ENCODE measurements at places on chromosomes 16 and 17. TPM values are rescaled to one million over a fixed set of nuclear protein-coding genes. Genes with fewer than 3 reads are reported as not detected.

The TPSAB1 gene
- 2.8 TPM for total RNA-seq

- DNase-seq, result no peak
These were observed 1.7 kb upstream of the KPNA2 start for GRCh38 chr17:68033636-68034451.

- no peak for DNase-seq
These were observed 2.0 kb downstream of the PRSS33 start for GRCh38 chr16:2785101-2785991.

The CD300A gene
- total RNA-seq, result 0.42 TPM

GRCh38 chr16:73544826-73545225 lies 496.9 kb upstream of the ZFHX3 start:
- no peak for DNase-seq

The SSTR5 gene
- total RNA-seq, result 4.7 TPM

- DNase-seq, result no peak
These were observed 313.0 kb upstream of the GOT2 start for GRCh38 chr16:59047114-59047513.

- DNase-seq, result no peak
These were observed 6.2 kb downstream of the WNT9B start for GRCh38 chr17:46857600-46857999.

The FTSJ3 gene
- 21.8 TPM for total RNA-seq

DNA sequence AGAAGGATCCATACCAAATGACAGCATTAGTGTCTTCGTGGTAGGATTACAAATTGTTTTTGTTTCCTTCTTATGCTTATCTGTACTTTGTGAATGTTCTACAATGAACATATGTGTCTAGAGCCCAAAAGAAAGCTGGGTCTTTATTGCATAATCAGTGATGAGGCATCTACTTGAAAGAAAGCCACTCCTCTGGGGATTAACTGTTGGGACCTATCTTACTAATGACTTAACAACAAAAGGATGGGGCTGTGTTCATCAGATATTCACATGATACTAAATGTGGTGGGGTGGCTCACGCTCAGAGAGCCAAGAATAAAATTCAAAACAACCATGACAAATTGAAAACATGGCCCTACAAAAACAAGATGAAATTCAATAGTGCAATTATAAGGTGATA lies 160.2 kb downstream of the RGS9 start:
- no peak for DNase-seq

GRCh38 chr16:83914091-83914710 lies 15.3 kb downstream of the MLYCD start:
- no peak for DNase-seq

DNA sequence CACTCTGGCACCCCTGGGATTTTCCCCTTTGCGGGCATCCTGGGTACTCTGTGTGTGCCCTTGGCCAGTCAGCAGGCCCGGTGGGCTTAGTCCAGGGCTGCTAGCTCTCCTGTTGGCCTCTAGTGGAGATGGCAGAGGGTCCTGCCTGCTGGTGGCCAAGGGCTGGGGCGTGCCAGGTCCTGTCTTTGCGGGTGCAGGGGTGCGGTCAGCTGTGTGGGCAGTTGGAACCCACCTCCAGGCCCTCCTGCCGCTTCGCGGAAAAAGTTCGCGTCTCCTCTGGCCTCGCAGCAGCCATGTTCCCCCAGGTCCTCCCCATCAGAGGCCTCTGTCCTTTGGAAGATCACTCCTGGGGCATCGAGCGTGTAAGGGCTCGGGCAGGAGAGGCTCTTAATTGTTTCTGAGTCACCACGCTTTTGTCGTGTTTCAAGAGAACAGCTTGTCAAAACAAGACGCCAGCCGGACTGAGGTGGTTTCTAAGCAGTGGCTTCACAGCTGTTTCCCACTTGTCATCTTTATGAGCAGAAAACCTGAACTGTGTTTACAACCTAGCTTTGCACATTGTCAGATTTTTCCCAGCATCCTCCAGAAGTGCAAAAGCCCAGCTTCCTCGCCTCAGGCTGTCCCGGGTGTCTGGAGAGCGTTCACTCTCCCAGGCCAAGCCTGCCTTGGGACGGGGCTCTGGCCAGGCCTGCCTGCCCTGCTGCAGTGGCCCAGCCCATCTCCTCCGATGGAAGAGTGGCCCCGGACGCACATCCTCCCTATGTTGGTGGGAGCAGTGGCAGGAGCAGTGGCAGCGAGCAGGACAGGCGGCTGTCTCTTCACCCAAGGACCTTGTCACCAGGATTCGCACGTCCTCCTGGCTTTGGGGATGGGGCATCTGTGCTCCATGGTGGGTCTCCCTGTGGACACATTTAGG lies 5.0 kb upstream of the DNASE1L2 start:
- DNase-seq, result no peak

Measured in heart right ventricle (tissue), 16 donors.